Stimulated activated memory B cell treated with anti-CD40 and anti-IgM and Interleukin-4, amounts not matched to agents 10 μg/mL and 1 μg/mL and 100 μg/mL, for 72 hours (primary cell): ENCODE measurements at places on chromosomes 1 and 21.

DNA sequence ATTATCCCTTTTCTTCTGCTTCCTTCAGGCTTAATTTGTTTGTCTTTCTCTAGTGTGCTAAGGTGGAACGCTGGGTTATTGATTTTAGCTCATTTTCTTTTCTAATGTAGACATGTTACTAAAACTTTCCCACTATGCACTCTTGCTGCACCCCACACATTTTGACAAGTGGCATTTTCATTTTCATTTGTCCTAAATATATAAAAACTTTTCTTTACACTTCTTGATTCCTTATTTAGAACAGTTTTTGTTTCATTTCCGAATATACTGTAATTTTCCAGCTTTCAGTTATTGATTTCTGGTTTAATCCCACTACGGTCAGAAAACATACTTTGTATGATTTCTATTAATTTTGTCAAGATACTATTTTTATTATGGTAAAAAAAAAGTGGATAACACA, 25.3 kb downstream of the SH3BP5L start:
- no peaks in the 10 kb centered on the region for H3K27me3 ChIP-seq
- peak overlapping the region; percentile 25 for H3K27ac ChIP-seq
- peaks cover 19% of the 10 kb centered on the region for H3K36me3 ChIP-seq
- no peak for ATAC-seq
- H3K4me1 ChIP-seq: peaks cover 34% of the 10 kb centered on the region
- peak overlapping the region; percentile 30 for H3K4me3 ChIP-seq

GRCh38 chr1:237281481-237281880, 239.5 kb downstream of the RYR2 start:
- H3K4me1 ChIP-seq: no peaks in the 10 kb centered on the region
- H3K4me3 ChIP-seq: no peak overlapping the region
- no peak for ATAC-seq
- H3K27ac ChIP-seq: no peak overlapping the region

- no peak overlapping the region for H3K4me3 ChIP-seq
- ATAC-seq: peak; percentile 60
These were observed 45.9 kb downstream of the KIAA0040 start for GRCh38 chr1:175146529-175147213.

DNA sequence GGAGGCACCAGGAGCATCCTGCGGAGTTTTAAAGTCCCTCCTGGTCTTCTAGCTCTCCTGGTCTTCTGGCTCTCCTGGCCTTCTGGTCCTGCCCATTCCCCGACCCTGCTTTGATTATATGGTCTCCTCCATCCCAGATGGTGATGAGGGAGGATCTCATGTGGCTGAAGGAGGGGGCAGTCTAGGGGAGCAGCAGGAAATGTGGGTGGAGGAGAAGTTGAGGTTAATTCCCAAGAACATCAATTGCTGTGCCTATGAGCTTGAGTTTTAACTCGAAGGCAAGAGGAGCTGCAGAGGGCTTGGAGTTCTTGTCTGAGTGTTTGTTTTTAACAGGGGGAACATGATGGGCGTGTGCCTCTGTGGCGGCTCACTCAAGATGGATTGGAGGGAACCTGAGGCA, 408.8 kb downstream of the MATN1 start:
- H3K36me3 ChIP-seq: no peaks in the 10 kb centered on the region
- no peak for ATAC-seq
- H3K4me3 ChIP-seq: no peak overlapping the region

- H3K27ac ChIP-seq: no peak overlapping the region
- H3K36me3 ChIP-seq: peaks cover 47% of the 10 kb centered on the region
- peaks cover 20% of the 10 kb centered on the region for H3K4me1 ChIP-seq
- no peak for ATAC-seq
- H3K27me3 ChIP-seq: no peaks in the 10 kb centered on the region
- no peak overlapping the region for H3K4me3 ChIP-seq
These were observed 11.1 kb downstream of the QSOX1 start for GRCh38 chr1:180165509-180166435.

GRCh38 chr1:198493329-198493728, 47.2 kb downstream of the ATP6V1G3 start:
- H3K27me3 ChIP-seq: no peaks in the 10 kb centered on the region
- H3K36me3 ChIP-seq: no peaks in the 10 kb centered on the region
- no peak overlapping the region for H3K4me3 ChIP-seq
- H3K4me1 ChIP-seq: peaks cover 9% of the 10 kb centered on the region

- H3K4me3 ChIP-seq: no peak overlapping the region
- H3K27ac ChIP-seq: no peak overlapping the region
- H3K36me3 ChIP-seq: peaks cover 11% of the 10 kb centered on the region
- H3K27me3 ChIP-seq: no peaks in the 10 kb centered on the region
- H3K4me1 ChIP-seq: no peaks in the 10 kb centered on the region
These were observed 24.3 kb downstream of the WNT2B start for GRCh38 chr1:112533029-112533428.

DNA sequence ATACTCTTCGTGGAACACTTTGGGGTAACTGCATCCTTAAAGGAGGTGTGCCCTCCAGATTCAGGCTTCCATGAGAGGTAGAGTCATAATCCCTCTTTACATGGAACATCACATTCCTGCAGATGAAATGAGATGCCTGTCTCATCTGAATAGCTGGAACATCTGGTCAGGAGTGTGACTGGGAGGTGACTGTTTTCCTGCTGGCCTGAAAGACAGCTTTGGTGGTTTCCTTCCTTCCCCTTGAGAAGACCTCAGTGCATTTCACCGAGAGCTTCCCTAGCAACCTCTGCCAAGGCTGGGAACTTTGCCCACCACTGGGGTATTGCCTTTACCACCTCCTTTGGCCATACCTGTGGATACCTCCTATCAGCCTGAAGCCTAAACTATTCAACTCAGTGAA, 46.7 kb upstream of the GUCA2A start:
- peaks cover 59% of the 10 kb centered on the region for H3K36me3 ChIP-seq
- no peak for ATAC-seq
- H3K27ac ChIP-seq: no peak overlapping the region
- peaks cover 23% of the 10 kb centered on the region for H3K4me1 ChIP-seq

DNA sequence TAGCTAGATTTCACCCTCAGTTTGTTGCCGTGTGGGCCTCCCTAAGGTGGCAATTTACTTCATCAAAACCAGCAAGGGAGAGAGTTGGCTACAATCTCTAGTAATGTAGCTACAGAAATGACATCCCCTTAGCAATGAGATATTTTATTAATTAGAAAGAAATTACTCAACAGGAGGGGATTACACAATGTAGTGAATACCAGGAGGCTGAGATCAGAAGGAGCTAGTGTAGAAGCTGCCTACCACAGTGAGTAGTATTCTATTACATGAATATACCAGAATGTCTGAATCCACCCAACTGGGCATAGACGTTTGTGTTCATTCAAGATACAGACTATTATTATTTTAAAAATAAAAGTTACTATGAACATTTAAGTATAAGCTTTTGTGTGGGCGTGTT, 868.2 kb upstream of the CXADR start:
- no peak for ATAC-seq
- no peaks in the 10 kb centered on the region for H3K4me1 ChIP-seq
- no peak overlapping the region for H3K4me3 ChIP-seq

DNA sequence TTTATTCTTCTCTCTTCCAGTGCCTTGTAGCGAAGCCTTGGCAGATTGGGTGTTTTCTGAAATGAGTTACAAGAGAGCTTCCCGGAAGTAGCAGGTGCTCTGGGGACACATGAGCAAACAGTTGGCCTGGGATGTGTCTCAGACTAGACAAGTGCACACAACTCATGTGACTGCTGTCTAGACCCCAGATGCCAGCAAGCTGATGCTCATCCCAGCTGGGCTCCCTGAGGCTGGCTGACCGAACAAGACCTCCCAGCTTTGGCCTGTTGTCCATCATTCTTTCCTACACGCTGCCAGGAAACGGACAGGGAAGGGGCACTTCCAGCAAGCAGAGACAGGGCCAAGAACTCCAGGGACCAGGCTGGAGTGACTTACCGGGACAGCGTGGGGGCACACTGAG, 18.7 kb upstream of the CSF1 start:
- H3K4me3 ChIP-seq: no peak overlapping the region
- H3K4me1 ChIP-seq: peaks cover 52% of the 10 kb centered on the region
- ATAC-seq: no peak
- H3K27me3 ChIP-seq: no peaks in the 10 kb centered on the region
- H3K36me3 ChIP-seq: no peaks in the 10 kb centered on the region

- no peak for ATAC-seq
- no peaks in the 10 kb centered on the region for H3K36me3 ChIP-seq
- H3K4me1 ChIP-seq: no peaks in the 10 kb centered on the region
- H3K27ac ChIP-seq: no peak overlapping the region
These were observed 156.5 kb upstream of the VAMP3 start for GRCh38 chr1:7614576-7615074.

GRCh38 chr1:100366209-100366525, 13.9 kb downstream of the CDC14A start:
- H3K27ac ChIP-seq: no peak overlapping the region
- peaks cover 21% of the 10 kb centered on the region for H3K36me3 ChIP-seq
- no peaks in the 10 kb centered on the region for H3K27me3 ChIP-seq
- peaks cover 37% of the 10 kb centered on the region for H3K4me1 ChIP-seq

DNA sequence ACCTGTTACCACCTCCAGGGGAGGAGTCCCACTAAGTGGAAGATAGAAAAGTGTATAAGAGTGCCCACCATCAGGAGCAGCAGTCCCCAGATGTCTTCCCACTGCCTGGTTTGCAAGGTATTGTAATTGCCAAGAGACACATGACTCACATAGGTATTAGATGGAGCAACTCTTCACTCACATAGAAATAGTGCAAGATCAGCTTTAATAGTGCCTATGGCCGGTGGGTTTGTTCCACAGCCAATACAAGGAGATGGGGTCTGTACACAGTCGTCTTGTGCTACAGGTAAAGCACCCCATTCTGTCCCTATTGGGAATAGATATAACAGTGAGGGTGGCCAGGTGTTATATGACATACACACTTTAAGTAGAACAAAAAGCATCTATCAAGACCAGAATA, 18.6 kb upstream of the GBP5 start:
- peaks cover 6% of the 10 kb centered on the region for H3K36me3 ChIP-seq
- H3K27me3 ChIP-seq: no peaks in the 10 kb centered on the region
- H3K4me1 ChIP-seq: peaks cover 16% of the 10 kb centered on the region
- no peak overlapping the region for H3K4me3 ChIP-seq
- no peak for ATAC-seq

- H3K27me3 ChIP-seq: no peaks in the 10 kb centered on the region
- peaks cover 15% of the 10 kb centered on the region for H3K4me1 ChIP-seq
- ATAC-seq: no peak
- peaks cover 22% of the 10 kb centered on the region for H3K36me3 ChIP-seq
These were observed 5.3 kb downstream of the C1orf159 start for GRCh38 chr1:1110561-1110971.

DNA sequence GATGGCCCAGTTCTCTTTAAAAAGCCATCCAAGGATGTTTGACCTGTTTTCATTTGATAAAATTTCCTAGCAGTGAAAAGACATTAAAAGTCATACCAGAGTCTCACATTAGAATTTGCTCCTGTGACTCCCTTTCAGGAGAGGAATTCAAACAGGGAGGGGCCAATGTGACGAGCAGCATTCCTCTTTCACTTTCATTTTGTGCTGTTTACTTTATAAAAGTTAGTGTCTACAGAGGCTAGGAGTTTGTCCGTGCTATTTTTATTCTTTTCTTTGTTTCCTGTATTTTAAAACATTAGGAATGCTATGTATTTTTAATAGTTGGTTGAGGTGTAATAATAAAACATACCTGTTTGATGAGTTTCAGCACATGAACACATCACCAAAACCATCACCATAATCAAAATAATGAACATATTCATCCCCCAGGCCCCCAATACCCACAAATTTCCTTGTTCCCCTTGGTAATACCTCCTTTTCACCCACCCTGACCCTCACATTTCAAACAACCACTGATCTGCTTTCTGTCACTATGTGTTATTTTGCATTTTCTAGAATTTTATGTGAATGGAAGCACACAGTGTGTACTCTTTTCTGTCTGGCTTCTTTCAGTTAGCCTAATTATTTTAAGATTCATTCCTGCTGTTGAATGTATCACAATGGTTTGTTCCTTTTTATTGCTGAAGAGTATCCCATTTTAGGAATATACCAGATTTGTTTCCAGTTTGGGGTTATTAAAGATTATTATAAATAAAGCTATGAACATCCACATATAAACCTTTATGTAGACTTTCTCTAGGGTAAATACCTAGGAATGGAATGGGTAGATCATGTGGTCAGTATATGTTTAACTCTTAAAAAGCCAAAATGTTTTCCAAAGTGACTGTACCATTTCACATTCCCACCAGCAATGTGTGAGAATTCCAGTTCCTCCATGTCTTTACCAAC, 129.5 kb downstream of the TENT5C start:
- no peaks in the 10 kb centered on the region for H3K36me3 ChIP-seq
- ATAC-seq: no peak
- H3K4me3 ChIP-seq: peak overlapping the region; percentile 77
- H3K4me1 ChIP-seq: peaks cover 16% of the 10 kb centered on the region
- peak overlapping the region; percentile 90 for H3K27ac ChIP-seq
- no peaks in the 10 kb centered on the region for H3K27me3 ChIP-seq

- H3K27ac ChIP-seq: no peak overlapping the region
- no peaks in the 10 kb centered on the region for H3K27me3 ChIP-seq
- H3K36me3 ChIP-seq: peaks cover 24% of the 10 kb centered on the region
- ATAC-seq: no peak
- H3K4me3 ChIP-seq: no peak overlapping the region
- no peaks in the 10 kb centered on the region for H3K4me1 ChIP-seq
These were observed 22.7 kb upstream of the NBL1 start for GRCh38 chr1:19621274-19621950.

- no peak overlapping the region for H3K4me3 ChIP-seq
- no peaks in the 10 kb centered on the region for H3K27me3 ChIP-seq
- no peak for ATAC-seq
- H3K27ac ChIP-seq: no peak overlapping the region
These were observed 116.4 kb downstream of the OLFML2B start for GRCh38 chr1:161907265-161907664.

DNA sequence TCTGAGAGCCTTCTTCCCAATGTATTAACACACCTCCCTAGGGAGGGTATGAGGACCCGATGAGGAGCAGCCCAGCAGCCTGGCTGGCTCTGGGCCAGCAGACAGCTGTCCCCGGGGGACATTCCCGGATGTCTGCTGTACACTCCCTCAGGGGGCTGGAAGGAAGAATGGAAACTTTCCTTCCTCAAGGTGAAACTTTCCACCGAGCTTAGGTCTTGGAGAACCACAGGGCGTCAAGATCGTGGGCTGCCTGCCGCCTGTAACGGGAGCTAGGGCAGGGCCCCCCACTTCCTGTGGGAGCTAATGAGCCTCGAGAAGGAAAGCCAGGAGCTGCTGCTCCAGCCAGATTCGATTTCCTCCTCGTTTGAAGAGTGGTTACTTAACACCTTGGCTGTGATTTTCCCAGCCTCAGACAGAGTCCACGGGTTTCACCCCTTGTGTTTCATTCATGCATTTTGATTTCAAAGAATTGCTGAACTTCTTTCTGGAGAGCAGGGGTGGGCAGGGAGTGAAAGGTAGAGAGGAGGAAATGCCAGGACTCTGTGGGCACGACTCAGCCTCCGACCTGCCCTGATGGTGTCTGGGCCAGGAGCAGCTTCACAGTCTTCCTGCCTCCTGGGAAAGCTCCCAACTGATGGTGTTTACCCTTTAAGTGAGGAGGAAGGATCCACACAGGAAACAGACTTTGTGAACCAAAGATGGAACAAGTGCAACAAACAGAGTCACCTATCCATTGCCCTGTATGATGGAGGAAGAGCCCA, 29.7 kb downstream of the UBE2T start:
- H3K4me1 ChIP-seq: peaks cover 8% of the 10 kb centered on the region
- peak; percentile 4 for ATAC-seq
- H3K27ac ChIP-seq: no peak overlapping the region
- H3K27me3 ChIP-seq: peaks cover 45% of the 10 kb centered on the region
